Aorta (tissue), 5 donors: ENCODE measurements at places on chromosomes 5 and 9. TPM values are rescaled to one million over a fixed set of nuclear protein-coding genes. Genes with fewer than 3 reads are reported as not detected.

DNA sequence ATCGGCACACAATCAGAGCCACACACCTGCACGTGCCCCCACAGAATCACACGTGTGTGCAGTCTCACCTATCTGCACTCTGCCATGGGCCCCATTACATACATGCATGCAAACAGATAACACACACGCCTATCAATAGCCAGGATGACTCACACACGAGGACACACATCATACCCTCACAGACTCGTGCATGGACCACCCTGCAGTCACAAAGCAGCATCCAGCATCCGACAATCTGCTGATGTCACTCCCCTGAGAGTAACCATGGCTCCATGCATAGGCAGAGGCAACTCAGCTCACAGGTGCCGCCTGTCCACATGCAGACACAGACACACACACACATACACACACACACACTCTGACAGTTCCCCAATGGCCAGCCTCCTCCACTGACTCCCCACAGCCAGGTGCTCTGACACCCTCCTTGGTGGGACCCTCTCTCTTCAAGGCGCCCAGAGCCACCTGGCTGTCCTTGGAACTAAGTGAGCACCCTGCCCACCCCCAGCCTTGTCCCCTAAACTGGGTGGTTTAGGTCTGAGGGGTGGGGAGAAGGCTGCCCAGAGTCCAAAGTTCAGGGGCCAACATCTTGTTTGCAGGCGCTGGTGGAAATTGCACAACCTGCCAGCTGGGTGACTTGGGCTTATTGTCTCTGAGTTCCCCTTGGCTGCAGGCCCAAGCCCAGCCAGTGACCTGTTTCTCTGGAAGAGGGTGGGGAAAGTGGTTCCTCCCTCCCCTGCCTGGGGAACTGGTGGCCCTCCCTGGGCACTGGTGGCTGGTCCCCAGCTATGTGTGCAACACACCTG lies 34.6 kb upstream of the NEK6 start:
- no peak overlapping the region for H3K27ac ChIP-seq
- H3K4me3 ChIP-seq, result no peak overlapping the region
- H3K27me3 ChIP-seq, result no peaks in the 10 kb centered on the region
- H3K36me3 ChIP-seq, result no peaks in the 10 kb centered on the region

GRCh38 chr5:143890487-143890886 lies 78.5 kb downstream of the HMHB1 start:
- H3K27me3 ChIP-seq, result no peaks in the 10 kb centered on the region
- no peak overlapping the region for H3K4me3 ChIP-seq
- no peaks in the 10 kb centered on the region for H3K36me3 ChIP-seq
- DNase-seq, result no peak
- peaks cover 4% of the 10 kb centered on the region for H3K4me1 ChIP-seq

DNA sequence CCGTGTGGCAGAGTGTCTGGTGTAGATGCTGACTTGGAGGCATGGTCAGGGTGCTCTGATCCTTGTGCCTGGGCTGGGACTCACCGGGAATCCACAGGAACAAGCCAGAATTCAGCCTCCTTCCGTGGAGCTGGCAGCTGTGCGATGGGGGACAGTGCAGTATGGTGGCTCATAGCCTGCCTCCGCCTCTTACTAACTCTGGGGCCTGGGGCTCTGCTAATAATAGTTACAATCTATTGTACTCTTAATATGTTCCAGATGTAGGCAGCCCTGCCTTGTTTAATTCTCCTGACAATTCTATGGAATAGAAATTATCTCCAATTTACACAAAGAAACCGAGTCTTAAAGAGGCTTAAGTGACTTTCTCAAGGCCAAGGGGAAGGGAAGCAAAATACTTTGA lies 77.6 kb downstream of the PCDH1 start:
- no peaks in the 10 kb centered on the region for H3K4me1 ChIP-seq
- no peak overlapping the region for H3K4me3 ChIP-seq
- DNase-seq, result no peak

DNA sequence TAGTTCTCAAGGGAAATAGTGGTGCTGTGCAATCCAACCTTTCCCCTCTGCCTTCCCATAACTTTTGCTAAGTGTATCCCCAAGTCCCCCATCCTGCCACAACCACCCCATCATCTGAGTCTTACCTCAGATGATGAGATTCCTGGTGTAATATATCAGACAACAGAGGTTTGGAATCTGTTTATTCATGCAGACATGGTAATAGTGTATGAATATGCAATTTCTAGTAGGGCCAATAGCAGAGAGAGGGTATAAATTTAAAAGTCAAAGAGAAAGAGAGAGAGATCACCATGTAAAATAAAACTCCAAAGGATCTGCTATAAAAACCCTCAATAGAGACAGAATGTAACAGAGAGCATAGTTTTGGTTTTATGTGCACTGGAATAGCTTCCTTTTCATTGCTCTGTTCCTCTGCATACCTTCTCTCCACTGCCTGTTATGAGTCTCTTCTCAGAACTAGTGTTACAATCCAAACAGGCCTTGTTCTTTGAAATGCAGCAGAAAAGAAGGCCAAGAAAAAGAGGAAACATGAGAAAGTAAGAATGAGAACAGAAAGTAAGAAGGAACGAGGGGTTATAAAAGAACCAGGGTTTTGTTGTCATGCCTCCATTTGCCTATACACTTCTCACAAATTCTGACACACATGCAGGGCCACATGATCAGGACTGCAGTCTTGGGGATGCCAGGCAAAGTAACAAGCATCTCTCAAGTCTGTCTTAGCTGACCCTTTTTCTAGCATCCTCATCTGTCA lies 278.0 kb downstream of the CETN3 start:
- no peaks in the 10 kb centered on the region for H3K27me3 ChIP-seq
- H3K4me1 ChIP-seq, result peaks cover 2% of the 10 kb centered on the region
- H3K4me3 ChIP-seq, result no peak overlapping the region
- no peak for DNase-seq

- H3K27me3 ChIP-seq, result no peaks in the 10 kb centered on the region
- peaks cover 2% of the 10 kb centered on the region for H3K36me3 ChIP-seq
- H3K4me3 ChIP-seq, result no peak overlapping the region
- no peak for DNase-seq
- H3K4me1 ChIP-seq, result no peaks in the 10 kb centered on the region
Observed at GRCh38 chr9:116340270-116340669, 186.7 kb downstream of the PAPPA start.

DNA sequence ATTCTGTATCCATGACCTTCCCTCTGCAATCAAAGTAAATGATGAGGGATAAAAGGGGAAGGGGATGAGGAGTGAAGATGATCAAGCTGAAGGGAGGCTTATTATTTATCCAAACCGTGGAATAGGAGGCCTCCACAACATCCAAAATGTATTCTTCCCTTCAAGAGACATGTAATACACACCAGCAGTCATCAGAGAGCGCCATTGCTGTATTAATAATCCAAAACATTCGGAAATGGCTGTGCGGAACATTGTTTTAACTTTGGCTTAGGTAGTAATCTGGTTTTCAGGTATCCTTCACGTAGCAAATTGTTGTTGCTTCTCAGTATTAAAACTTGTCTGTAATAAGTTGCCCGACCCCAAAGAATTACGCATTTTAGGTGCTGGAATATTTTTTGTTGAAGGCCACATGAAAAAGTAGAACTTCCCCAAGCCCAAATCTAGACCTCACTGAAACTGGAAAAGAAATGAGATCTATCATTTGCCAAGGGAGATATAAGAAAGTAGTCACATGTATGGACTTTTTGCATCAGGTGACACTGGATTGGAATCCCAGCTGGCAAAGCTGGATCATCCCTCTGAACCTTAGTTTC lies 2.6 kb upstream of the BOD1 start:
- no peaks in the 10 kb centered on the region for H3K27me3 ChIP-seq
- DNase-seq, result no peak
- no peaks in the 10 kb centered on the region for H3K36me3 ChIP-seq
- no peak overlapping the region for H3K4me3 ChIP-seq
- H3K4me1 ChIP-seq, result no peaks in the 10 kb centered on the region
- H3K27ac ChIP-seq, result no peak overlapping the region

- no peaks in the 10 kb centered on the region for H3K36me3 ChIP-seq
- no peaks in the 10 kb centered on the region for H3K4me1 ChIP-seq
- DNase-seq, result no peak
- H3K4me3 ChIP-seq, result no peak overlapping the region
- peaks cover 3% of the 10 kb centered on the region for H3K27me3 ChIP-seq
- H3K27ac ChIP-seq, result no peak overlapping the region
Observed at GRCh38 chr5:96427824-96428223, 5.2 kb downstream of the PCSK1 start.

SLC4A9 gene
- polyA plus RNA-seq, result not detected

INSL4 gene
- polyA plus RNA-seq, result not detected

ENTREP1 gene
- 3.4 TPM for polyA plus RNA-seq
